ENCODE measurements at places on chromosomes 2 and 18. TPM values are rescaled to one million over a fixed set of nuclear protein-coding genes. Genes with fewer than 3 reads are reported as not detected.

Gene GREB1
- total RNA-seq, result 1.7 TPM

Gene SERPINB12
- not detected for total RNA-seq

Gene COL4A3
- total RNA-seq, result 1.3 TPM

Gene UCN
- 1.1 TPM for total RNA-seq

GRCh38 chr18:77140439-77141109, 8.0 kb upstream of the MBP start:
- no peak for DNase-seq

- no peak for DNase-seq
These were observed 163.2 kb downstream of the TMEM182 start for GRCh38 chr2:102925003-102925402.

DNA sequence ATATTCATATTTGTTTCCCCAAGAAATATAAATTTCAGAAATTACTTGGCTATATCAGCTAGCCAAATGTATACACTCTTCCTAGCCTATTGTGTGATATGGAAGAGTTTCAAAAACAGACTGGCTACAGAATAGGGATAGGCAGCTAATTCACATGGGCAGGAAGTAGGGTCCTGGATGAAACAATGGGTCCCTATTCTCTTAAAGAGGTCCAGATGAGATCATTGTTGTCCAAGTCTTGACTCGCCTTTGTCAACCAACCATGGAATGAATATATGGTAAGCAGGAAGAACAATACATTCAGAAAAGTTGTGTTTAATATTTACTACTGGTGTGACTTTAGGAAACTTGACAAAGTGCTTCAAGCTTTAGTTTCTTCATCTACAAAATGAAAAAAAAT, 319.9 kb downstream of the NBAS start:
- DNase-seq, result no peak

- DNase-seq, result peak; percentile 45
These were observed 2.9 kb downstream of the LRATD1 start for GRCh38 chr2:14635391-14635871.

Measured in fibroblast of the aortic adventitia (primary cell).